ENCODE measurements at places on chromosomes 7 and 10.

- H3K36me3 ChIP-seq = peaks cover 52% of the 10 kb centered on the region
- no peak overlapping the region for H3K4me3 ChIP-seq
- peak; percentile 78 for DNase-seq
- no peaks in the 10 kb centered on the region for H3K4me1 ChIP-seq
- peak overlapping the region; percentile 27 for H3K27ac ChIP-seq
These were observed 56.2 kb downstream of the COL17A1 start for GRCh38 chr10:104029521-104029860.

DNA sequence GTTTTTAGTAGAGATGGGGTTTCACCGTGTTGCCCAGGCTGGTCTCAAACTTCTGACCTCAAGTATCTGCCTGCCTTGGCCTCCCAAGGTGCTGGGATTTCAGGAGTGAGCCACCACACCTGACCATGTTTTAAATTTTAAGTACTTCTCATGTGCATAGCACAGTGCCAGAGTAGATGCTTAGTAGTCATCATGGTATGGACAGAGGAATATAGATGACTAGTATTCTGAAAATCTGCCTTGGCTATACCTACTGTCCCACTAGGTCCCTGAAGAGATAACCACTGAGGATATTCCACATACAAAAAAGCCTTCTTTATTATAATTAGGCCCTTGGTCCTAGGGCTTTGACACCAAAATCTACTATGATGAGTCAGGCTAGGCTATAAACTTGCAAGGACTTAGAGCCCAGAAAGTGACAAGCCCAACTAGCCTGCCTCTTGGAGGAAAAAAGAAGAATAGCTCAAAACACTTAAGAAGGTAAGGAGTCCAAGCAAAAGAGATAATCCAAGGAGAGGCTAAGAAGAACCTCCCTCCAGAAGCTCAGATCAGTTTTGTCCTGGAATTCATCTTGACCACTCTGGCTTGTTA lies 34.0 kb downstream of the LUC7L2 start:
- H3K4me3 ChIP-seq = no peak overlapping the region
- no peaks in the 10 kb centered on the region for H3K27me3 ChIP-seq
- no peak for DNase-seq
- H3K27ac ChIP-seq = no peak overlapping the region

DNA sequence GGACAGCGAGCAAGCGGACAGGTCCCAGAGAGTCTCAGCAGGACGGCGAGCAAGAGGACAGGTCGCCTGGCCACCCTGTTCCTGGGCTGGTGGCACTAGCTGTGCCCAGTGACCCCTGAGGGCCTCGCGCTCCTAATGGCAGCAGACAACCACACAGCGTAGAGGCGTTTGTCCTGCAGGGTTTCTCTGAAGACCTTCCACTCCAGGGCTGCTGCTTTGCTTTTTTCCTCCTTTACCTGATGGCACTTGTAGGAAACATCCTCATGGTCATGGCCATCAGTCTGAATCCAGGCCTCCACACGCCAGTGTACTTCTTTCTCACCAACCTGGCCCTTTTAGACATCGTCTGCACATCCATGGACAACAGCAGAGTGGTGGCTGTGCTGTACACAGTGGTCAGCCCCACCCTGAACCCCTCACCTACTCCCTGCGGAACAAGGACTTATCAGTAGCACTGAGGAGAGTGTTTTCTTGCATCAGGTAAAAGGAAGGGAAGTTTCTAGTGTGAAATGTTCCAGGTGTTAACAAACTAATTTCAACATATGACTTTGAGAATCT lies 27.4 kb downstream of the SCART1 start:
- H3K4me1 ChIP-seq = no peaks in the 10 kb centered on the region
- H3K27me3 ChIP-seq = no peaks in the 10 kb centered on the region
- H3K36me3 ChIP-seq = no peaks in the 10 kb centered on the region
- DNase-seq = no peak
- no peak overlapping the region for H3K4me3 ChIP-seq
- H3K27ac ChIP-seq = no peak overlapping the region

DNA sequence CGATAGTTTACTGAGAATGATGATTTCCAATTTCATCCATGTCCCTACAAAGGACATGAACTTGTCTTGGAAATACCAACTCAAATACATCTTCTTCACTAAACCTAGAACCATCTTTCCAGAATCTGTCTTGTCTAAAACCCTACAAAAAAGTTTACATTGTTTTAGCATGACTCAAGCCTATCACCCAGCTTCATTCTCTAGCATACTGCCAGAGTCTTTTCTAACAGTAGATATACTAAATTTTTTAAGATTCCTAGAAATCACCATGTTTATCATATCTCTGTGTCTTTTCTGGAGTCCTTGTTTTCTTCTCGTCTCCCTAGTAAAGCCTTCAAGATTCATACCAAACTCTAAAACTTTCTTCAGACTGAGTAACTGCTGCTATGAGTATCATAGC lies 129.7 kb downstream of the SEMA3E start:
- H3K36me3 ChIP-seq = no peaks in the 10 kb centered on the region
- H3K27ac ChIP-seq = no peak overlapping the region
- H3K4me1 ChIP-seq = no peaks in the 10 kb centered on the region
- no peak overlapping the region for H3K4me3 ChIP-seq
- H3K27me3 ChIP-seq = no peaks in the 10 kb centered on the region
- DNase-seq = no peak

- H3K4me1 ChIP-seq = no peaks in the 10 kb centered on the region
- DNase-seq = no peak
- no peaks in the 10 kb centered on the region for H3K36me3 ChIP-seq
- H3K27me3 ChIP-seq = no peaks in the 10 kb centered on the region
- no peak overlapping the region for H3K27ac ChIP-seq
These were observed 3.3 kb downstream of the SUN3 start for GRCh38 chr7:48025624-48026023.

DNA sequence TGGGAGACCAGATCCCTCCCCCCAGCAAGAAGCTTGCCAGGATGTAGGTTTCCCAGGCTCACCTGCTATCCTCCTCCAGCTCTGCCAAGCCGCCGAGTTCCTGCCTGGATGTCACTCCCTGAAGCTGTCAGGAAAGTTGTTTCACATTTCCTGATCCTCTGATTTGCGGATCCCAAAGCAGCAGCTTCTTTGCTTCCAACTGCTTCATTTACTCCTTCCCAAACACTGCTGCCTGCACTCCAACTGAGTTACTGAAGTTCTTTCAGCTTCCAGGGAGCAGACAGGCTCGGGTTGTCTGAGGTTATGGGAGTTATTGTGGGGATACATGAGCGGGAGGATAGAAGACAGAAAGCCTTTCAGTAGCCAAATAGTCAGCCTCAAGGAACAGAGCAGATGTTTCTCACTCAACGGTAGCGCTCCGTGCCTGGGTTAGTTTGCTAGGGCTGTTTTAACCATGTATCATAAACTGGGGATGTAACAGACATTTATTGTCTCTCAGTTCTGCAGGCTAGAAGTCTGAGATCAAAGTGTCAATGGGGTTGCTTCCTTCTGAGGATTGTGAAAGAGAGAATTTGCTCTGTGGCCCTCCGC lies 516.0 kb downstream of the REEP3 start:
- H3K36me3 ChIP-seq = no peaks in the 10 kb centered on the region
- no peak overlapping the region for H3K4me3 ChIP-seq
- no peak for DNase-seq
- no peaks in the 10 kb centered on the region for H3K4me1 ChIP-seq
- H3K27ac ChIP-seq = no peak overlapping the region
- no peaks in the 10 kb centered on the region for H3K27me3 ChIP-seq

DNA sequence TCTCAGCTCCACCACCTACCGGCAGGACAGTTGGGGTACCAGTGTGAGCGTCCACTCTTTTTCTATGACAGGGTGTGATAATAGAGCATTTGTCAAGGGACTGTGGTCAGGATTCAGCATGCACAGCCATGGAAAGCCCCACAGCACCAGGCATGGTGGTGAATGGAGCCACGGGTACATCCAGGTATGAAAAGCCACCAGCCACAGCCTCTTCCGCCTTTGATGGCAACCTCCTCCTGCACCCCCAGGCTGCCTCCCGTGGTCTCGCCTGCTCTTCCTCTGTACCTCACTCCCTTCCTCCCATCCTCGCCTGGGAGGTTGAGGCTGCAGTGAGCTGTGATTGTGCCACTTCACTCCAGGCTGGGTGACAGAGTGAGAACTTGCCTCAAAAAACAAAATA lies 90.2 kb upstream of the CHST15 start:
- no peak for DNase-seq
- H3K27me3 ChIP-seq = no peaks in the 10 kb centered on the region
- no peak overlapping the region for H3K4me3 ChIP-seq
- no peaks in the 10 kb centered on the region for H3K4me1 ChIP-seq
- no peaks in the 10 kb centered on the region for H3K36me3 ChIP-seq

DNA sequence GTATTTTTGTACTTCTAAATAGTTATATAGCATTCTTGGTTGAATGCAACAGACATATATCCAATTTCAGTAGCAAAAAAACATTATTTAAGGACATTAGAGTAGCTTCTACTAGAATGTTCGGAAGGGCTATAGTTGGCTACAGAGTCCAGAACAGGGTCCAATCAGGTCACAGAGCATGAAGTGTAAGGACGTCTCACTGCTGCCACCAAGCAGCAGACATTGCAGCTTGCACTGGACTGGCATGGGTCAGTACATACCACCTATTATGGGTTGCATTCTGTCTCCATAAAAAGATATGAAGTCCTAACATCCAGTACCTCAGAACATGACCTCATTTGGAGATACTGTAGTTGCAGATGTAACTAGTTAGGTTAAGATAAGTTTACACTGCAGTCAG lies 87.3 kb downstream of the LHFPL3 start:
- no peaks in the 10 kb centered on the region for H3K27me3 ChIP-seq
- DNase-seq = no peak
- H3K36me3 ChIP-seq = no peaks in the 10 kb centered on the region
- no peaks in the 10 kb centered on the region for H3K4me1 ChIP-seq
- H3K27ac ChIP-seq = no peak overlapping the region
- no peak overlapping the region for H3K4me3 ChIP-seq

DNA sequence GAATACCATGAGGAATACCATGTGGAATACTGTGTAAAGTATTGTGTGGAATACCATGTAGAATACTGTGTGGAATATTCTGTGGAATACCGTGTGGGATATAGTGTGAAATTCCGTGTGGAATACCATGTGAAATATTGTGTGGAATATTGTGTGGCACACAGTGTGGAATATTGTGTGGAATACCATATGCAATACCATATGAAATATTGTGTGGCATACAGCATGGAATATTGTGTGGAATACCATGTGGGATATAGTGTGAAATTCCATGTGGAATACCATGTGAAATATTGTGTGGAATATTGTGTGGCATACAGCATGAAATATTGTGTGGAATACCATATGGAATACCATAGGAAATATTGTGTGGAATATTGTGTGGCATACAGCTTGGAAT lies 135.1 kb upstream of the CHST15 start:
- no peaks in the 10 kb centered on the region for H3K4me1 ChIP-seq
- no peaks in the 10 kb centered on the region for H3K27me3 ChIP-seq
- no peaks in the 10 kb centered on the region for H3K36me3 ChIP-seq

DNA sequence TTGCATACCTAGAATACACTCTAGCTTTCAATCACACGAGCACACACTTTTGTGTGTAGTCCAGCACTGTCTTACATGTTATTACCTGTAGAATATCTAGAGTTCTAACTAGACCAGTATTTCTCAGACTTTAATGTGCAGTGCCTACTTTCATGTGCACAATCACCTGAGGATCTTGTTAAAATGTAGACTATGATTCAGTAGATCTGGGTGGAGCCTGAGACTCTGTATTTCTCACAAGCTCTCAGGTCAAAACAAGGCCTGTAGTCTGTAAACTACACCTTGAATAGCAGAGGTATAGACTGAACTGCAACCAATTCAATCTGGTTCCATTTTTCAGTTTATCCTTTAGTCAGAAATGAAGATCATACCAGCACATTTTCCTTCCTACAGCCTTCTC lies 11.1 kb downstream of the IFIT2 start:
- no peak for DNase-seq
- H3K4me1 ChIP-seq = no peaks in the 10 kb centered on the region
- H3K27ac ChIP-seq = no peak overlapping the region

- no peak for DNase-seq
- H3K4me3 ChIP-seq = no peak overlapping the region
- no peaks in the 10 kb centered on the region for H3K36me3 ChIP-seq
These were observed 190.1 kb downstream of the LRRTM3 start for GRCh38 chr10:67115972-67116371.

DNA sequence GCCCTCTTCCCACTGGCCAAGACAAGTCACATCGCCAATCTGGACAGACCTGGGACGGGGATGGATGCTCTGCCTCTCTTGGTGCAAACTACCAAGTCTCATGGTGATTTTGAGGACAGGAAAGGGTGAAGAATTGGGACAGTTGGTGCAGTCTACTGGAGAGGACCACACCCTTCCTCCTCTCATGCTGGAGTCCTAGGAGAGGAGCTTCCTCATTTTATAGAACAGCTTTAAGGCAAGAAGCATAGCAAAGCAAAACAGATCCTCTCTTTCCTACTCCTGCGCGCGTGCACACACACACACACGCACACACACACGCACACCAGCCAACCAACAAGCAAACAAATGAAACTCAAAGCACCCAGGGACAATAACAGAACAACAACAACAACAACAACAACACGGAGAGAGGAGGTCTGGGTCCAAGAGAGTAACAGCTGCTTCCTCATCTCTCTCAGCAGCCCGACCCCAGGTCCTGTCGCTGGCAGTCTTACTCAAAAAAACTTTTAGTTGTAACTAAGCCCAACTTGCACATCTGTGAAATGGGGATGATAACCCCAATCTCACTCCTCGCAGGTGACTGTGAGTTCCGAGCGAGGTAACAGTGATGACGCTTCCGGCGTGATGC lies 83.4 kb downstream of the TMEM178B start:
- DNase-seq = no peak
- no peaks in the 10 kb centered on the region for H3K36me3 ChIP-seq
- H3K27ac ChIP-seq = no peak overlapping the region
- no peaks in the 10 kb centered on the region for H3K4me1 ChIP-seq

Data from psoas muscle (tissue), 8 donors.